ENCODE measurements at places on chromosomes 2 and 18.

DNA sequence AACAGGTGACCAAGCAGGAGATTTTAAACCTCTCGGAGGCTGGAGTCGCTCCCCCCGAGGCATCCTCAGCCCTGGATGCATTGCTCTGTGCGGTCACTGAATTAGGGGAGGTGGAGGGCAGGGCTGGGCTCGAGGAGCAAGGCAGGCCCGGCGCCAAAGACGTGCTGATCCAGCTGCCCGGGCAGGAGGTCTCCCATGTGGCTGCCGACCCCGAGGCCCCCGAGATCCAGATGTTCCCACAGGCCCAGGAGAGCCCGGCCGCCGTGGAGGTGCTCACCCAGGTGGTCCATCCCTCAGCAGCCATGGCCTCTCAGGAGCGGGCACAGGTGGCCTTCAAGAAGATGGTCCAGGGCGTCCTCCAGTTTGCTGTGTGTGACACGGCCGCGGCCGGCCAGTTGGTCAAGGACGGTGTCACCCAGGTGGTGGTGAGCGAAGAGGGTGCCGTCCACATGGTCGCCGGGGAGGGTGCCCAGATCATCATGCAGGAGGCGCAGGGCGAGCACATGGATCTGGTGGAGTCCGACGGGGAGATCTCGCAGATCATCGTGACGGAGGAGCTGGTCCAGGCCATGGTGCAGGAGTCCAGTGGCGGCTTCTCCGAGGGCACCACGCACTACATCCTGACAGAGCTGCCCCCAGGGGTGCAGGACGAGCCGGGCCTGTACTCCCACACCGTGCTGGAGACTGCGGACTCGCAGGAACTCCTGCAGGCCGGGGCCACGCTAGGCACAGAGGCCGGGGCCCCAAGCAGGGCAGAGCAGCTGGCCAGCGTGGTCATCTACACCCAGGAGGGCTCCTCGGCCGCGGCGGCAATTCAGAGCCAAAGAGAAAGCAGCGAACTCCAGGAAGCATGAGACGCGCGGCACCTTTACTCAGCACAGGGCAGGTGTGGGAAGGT, 145.1 kb downstream of the PTGR3 start:
- no peak for DNase-seq

DNA sequence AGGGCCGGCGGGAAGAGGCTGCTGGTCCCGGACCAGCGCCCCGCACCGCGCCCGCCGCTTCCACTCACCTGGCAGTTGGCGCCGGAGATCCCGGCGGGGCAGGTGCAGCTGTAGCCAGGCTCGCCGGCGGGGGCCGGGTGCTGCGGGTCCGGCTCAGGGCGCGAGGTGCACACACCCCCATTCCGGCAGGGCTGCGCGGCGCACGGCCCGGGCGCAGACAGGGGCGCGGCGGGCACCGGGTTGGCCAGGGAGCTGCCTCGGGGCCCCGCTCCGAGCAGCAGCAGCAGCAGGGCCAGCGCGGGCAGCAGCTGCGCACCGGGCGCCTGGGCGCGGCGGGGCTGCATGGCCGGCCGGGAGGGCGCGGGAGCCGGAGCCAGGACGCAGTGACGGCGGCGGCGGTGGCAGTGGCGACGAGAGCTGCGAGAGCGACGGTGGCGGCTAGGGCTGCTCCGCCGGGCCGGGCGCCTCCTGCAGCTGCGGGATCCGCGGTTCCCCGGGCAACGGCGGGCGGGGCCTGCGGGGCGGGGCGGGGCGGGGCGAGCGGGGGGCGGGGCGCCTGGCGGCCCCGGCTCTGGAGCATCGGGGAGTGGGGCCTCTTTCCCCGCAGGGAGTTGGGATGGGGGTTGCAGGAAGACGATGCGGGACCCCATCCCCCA, at the start of gene DNER:
TSS of gene DNER (minus strand) at position 476 of the 656 bp plus-strand sequence. CDS start at position 344, 132 bp downstream.
- DNase-seq = no peak

GRCh38 chr2:113228991-113229716, 49.6 kb downstream of the PAX8 start:
- DNase-seq = no peak

GRCh38 chr2:69054431-69054830, 41.5 kb downstream of the ANTXR1 start:
- no peak for DNase-seq

DNA sequence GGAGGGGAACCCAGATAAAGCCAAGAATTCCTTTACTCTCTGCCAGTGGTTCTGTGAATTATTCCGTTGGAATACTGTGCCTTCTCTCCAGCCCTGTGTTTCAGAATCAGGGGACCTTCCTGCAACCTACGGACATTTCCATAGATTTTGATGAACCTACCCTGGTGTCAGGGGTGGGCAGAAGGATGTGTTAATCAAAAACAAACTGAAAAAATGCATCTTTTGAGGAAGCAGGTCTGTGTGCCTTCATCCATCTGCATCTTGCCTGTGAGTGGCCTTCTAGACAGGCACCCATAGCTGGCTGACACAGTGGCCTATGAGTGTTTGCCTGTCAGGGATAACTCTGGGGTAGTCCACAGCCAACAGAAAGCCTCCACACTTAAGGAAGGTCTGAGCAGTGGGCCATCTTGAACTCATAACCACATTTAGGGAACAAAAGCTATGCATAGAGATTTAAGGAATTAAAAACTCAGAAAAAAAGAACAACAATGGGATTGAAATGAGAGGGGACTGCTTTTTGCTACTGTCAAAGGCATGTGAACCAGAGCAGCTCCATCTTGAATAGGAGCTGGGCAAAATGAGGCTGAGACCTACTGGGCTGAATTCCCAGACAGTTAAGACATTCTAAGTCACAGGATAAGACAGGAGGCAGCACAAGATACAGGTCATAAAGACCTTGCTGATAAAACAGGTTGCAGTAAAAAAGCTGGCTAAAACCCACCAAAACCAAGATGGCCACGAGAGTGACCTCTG, 45.9 kb upstream of the ITGA6 start:
- no peak for DNase-seq

DNA sequence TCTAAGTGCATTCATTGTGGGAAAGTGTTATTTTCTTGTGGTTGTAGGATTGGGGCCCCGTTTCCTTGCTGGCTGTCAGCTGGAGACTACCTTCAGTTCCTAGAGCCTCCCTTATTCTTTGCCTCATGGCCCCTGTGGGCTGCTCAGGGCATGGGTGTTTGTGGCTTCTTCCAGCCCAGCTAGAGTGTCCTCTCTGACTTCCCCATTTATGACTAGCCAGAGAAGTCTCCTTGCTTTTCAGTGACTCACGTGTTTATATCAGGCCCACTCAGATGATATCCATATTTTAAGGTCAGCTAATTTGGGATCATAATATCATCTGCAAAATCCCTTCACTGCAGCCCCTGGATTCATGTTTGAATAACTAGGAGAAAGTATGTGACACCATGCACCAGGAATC, 62.8 kb downstream of the DTNA start:
- DNase-seq = no peak

DNA sequence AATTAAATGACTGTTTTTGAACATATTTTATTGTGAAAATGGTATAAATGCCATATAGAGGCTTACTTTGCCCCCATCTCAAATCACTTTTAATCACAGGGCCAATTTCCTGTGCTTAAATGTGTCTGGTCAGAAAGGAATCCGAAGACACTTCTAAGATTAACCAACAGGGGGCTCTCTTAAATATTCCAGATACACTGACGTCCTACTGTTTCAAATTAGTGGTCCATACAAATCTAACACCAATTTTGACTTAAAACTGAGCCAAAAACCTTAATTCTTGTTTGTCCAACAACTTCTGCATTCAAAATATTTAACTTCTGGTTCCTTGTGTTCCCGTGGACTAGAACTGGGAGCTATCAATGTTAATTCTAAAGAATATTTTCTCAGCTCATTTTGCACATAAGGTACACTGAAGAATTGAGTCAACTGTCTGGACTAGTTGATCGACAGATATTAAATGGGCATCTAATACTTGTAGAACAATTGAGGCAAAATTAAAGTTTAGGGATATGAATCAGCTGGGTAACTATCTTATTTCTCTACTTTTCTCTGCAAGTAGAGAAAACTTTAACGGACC, 557.5 kb downstream of the ARHGAP15 start:
- no peak for DNase-seq

GRCh38 chr2:1052771-1053191, 102.1 kb downstream of the SNTG2 start:
- DNase-seq = no peak

- no peak for DNase-seq
These were observed 182.7 kb upstream of the HNRNPA3 start for GRCh38 chr2:177029901-177030300.

GRCh38 chr18:25795213-25795612, 295.2 kb downstream of the SS18 start:
- no peak for DNase-seq

GRCh38 chr18:61612517-61612916, 279.3 kb downstream of the CDH20 start:
- no peak for DNase-seq

DNA sequence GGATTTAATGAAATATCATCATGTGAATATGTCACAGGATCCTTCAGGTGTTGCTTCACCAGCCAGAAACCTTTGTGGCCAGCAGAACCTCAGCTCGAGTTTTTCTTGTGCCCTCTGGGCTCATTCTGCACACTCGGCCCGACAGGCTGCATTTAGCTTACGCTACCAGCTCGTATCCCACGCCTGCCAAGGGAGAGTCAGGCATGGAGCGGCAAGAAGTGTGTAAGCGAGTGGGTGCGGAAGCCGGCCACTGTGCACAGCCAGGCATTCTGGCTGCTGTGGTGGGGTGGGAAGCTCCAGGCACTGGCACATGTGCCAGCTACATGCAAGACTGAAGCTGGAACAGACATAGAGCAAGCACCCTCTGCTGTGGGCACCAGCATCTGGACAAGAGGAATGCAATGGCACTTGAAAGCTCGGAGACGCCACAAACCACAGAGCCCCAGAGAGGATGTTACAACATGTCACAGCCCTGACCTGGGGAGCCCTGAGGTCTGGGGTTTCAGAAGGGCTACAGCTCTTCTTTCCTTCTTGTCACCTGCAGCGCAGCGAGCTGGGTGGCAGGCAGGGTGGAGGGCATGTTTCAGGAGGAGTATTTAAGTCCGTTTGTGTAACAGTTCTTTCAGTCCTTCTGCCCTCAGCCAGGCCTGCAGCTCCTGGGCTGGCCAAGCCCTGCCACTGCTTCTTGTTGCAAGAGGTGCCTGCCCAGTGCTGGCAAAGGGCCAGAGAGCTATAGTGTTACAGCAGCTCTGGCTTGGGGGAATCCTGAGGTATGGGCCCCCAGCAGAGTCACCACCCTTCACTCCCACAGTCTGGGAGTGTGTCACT, 257.3 kb upstream of the HNMT start:
- no peak for DNase-seq

DNA sequence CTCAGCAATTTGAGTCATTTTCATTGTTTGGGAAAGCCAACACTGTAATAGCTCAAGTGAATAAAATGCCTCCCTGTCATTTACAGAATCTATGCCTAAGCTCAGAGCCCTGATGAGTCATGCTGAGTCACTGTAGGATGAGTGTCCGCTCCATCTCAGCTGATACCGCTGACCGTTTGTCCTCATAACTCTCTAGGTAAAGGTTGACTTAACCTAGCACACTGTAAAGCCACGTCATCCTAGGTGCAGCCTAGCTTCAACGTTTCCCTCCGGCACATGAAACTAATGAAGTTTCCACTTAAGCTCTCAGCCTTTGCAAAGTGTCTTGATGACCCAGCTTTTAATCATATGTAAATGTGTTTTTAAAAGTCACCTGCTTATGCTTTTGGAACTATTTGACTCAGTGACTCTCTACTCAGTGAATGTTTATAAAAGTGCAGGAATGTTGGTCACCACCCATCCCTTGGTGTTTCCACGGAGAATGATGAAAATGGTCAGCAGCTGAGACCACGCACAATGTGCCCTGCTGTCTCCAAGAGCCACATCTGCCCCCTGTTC, 154.0 kb downstream of the PMAIP1 start:
- DNase-seq = no peak

- DNase-seq = no peak
These were observed 86.8 kb upstream of the SP3 start for GRCh38 chr2:174051741-174052583.

DNA sequence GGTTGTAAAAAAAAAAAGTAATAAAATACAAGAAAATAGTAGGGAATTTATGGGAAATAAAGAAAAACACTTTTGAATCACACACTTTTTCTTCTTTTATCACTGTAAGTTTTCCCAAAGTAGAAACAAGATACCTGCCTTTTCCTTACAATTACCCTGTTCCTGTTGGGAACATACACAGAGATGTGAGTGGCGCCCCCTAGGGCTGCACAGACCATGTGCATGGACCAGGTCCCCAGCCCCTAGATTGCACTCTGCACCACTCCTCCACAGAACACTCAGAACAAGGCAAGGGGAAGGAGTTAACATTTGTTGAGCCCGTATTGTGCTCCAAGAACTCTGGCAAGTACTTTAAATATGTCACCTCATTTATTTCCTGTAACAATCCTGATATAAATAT, 118.7 kb upstream of the NRP2 start:
- DNase-seq = no peak

GRCh38 chr2:937530-937929, 13.1 kb upstream of the SNTG2 start:
- DNase-seq = no peak

GRCh38 chr18:9594823-9595596, 19.3 kb downstream of the PPP4R1 start:
- no peak for DNase-seq

- no peak for DNase-seq
These were observed 86.0 kb upstream of the SATB2 start for GRCh38 chr2:199543606-199544172.

- no peak for DNase-seq
These were observed 55.6 kb downstream of the HDAC4 start for GRCh38 chr2:239345251-239345650.

DNA sequence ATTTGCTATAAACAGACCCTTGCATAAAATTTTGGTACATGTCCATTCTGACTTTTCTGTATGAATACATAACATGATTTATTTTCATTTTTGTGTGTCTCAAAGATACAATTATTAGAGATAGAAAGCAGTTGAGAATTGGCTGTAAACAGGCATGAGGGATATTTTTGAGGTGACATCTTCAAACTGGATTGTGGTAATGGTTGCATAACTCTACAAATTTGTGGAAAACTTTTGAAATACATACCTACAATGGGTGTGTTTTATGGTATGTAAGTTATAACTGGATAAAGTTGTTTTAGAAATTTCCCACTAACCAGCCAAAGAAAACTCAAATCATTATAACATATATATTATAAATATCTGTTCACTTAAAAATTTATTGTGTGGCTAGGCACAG, 39.6 kb downstream of the GREB1L start:
- DNase-seq = no peak
